ENCODE measurements at places on chromosomes 7 and 10.
A peak's percentile ranks its signal among the peaks of the same experiment; 100 is the strongest.

- peak; percentile 24 for DNase-seq
Measured at GRCh38 chr7:45080265-45080957, 8.4 kb downstream of the NACAD start.

GRCh38 chr10:111709603-111710002 lies 474.0 kb downstream of the GPAM start:
- DNase-seq, result no peak

- DNase-seq, result no peak
Measured at GRCh38 chr10:77925410-77925794, 1.2 kb downstream of the DLG5 start.

GRCh38 chr10:3754727-3755439 lies 30.1 kb downstream of the KLF6 start:
- no peak for DNase-seq

DNA sequence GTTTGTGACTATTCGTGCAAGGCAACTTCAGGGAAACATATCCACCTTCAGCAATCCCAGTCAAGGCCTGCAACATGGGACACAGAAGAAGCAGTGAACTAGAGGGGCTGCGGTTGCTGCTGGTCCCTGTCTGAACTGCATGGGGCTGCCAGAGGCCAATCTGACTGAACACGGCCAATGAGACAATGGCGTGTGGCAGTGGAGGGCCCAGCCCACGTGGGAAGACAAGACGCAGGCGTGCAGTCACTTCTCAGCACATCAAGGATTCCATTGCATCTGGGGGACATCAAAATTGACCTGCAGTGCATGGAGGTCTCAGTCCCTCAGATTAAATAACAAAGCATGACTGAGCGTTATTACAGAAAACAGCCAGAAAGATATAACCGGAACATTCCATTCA lies 215.9 kb downstream of the HECW1 start:
- DNase-seq, result no peak

DNA sequence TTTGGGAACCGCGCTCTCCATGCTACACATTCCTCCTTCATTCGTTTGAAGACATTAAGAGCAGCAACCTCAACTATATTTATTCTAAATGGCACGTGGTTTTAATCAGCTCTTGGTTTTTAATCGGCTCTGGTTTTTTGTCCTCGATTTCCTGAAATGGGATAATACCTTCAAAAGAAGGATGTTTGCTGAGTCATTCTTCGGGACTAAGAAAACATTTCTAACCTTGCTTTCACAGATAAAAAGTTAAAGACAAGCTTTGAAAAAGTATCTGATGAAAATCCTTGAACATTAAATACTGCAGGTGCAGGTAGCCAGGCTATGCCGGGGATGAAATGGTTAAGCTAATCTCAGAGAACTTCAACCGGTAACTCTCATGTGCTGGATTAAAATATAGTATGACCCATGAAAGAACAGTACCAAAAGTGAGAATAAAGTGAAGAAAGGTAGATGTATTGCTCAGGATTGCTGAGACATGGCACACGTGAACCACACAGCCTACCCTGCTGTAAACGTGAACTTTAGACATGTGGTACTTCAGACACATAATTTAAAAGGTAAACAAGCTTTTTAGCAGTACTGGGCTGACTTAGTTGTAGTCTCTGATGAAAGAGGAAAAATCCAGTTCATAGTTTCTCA lies 89.1 kb downstream of the PTPRN2 start:
- no peak for DNase-seq

DNA sequence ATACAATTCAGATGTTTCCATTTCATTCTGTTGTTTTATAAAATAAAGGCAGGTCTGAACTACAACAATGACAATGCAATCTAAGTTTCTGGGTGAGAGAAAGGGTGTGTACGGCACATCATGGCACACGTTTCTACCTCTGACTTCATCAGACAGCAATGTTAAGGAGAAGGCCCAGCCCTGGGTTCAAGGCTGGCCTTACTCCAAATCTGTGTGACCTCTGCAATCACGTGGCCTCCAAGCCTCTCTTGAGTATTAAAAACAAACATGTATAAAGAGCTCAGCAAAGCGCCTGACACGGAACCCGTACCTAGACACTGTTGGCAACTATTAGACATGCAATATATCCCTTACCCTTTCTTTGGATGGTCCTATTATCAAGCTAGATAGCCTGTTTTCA lies 114.1 kb downstream of the LARP4B start:
- no peak for DNase-seq

DNA sequence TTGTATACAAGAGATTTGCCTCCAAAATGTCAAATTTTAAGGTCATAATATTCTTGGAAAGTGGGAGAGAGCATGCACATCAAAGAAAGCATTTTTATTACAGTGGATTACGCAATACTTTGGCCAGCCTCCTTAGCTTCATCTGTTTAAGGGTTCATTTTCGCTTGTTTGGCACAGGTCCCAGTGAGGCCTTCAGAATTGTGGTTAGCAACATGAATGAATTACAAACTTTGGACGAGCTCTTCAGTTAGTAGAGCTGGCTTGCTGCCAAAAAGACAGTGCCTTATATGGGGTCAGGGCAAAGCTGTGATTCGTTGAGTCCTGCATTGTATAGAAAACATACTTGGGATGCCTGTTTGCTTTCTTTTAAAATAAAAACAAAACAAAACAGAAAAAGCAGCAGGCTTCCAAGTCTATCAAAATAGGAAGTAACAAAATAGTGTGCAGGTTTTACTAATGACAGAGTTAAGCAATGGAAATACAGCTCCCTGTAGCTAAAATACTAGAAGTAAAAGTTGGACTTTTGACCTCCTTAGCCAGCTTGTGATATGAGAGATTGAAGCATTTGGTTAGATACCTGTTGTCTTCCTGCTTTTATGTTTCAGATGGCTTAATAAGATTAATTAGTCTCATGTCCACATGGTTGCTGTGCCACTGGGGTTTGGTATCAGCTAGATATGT lies 190.8 kb downstream of the MLLT10 start:
- peak; percentile 63 for DNase-seq

GRCh38 chr7:96349572-96349971 lies 27.7 kb upstream of the SLC25A13 start:
- DNase-seq, result no peak
